ENCODE measurements at places on chromosomes 2 and 18.

DNA sequence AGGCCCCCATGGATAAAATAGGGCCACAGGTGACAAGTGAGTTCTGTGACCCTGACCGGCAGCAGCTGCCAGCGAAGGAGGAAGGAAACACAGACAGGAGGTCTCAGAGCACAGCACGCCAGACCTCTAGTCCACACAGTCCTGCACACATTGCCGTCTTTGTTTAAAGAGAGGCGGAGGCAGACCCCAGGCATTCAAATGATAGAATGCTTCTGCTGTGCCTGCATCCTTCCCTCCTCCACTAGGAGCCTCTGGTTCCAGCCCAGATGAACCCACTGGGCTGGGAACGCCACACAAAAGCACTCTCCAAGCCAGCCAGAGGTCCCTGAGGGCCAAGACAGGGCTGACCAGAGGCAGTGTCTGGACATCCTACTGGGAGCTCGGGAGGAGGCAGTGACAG, 118.7 kb downstream of the KLHL29 start:
- DNase-seq, result no peak

- DNase-seq, result no peak
These were observed 172.1 kb downstream of the SETBP1 start for GRCh38 chr18:44852818-44853217.

DNA sequence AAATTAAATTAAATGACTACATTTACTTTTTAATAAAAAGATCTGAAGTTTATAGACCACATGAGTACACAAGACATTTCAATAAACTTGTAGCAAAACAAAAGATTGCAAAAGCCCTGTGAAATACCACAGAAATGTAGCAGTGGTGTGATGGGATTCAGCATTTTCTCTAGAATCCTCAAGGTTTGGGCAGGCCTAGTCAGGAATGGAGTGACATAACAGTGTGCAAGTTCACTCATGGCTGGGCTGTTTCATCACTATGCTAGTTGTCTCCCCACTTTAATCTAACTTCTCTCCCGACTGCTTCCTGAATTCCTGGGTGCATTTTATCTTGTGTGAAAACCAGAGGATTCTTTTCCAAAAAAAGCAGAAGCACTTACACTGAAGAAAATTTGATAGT, 1089.9 kb upstream of the DDX18 start:
- DNase-seq, result no peak

DNA sequence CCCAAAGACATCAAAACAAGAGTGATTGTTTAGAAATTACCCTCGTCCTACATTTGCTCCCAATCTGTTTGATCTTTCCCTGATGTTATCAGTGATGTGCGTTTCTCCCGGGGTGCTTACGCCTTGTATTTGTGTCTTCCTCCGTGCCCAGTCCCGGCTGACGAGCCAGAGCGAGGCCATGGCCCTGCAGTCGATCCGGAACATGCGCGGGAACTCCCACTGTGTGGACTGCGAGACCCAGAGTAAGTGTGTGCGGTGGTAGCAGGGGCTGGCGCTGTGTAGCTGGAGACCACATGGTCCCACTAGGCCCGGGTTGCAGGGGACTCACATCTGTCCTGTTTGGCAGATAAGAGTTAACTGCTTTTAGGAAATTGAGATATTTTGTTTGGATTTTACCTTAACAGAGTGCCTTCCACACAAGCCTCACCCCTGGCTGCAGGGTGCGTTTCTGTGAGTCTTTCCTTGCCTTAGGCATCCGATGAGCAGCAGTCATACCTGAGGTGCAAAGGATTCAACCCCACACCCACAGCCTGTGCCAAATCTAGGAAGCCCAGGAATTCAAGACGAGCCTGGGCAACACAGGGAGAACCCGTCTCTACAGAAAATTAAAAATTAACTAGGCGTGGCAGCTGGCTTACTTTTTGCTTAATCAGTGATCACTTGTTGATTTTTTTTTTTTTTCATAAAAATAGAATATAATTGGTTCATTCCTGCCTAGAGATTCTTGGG, 127.4 kb downstream of the GBX2 start:
- DNase-seq, result no peak

DNA sequence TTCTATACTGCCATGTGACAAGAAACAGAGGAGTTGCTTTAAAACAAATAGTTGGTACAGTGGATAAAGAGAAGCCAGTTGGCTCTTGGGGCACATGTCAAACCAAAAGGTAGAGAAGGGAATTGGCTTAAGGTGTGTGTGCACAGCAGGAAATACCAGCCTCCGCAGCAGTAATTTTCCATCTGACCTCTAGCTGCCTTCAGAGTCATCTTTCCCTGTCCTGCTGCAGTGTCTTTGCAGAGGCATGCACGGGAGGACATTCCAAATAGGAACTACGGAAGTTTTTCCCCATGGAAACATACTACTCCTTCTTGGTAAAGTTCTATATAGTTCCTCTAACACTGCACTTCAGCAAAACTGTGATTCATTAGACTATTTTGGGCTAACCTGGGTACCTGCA, 99.5 kb downstream of the RAB3GAP1 start:
- no peak for DNase-seq

All from kidney epithelial cell (primary cell).